Stimulated activated CD8-positive, alpha-beta memory T cell treated with anti-CD3 and anti-CD28 coated beads, Interleukin-4, amount 100 ng/mL, for 48 hours (primary cell): ENCODE measurements at places on chromosomes 3 and 15.

DNA sequence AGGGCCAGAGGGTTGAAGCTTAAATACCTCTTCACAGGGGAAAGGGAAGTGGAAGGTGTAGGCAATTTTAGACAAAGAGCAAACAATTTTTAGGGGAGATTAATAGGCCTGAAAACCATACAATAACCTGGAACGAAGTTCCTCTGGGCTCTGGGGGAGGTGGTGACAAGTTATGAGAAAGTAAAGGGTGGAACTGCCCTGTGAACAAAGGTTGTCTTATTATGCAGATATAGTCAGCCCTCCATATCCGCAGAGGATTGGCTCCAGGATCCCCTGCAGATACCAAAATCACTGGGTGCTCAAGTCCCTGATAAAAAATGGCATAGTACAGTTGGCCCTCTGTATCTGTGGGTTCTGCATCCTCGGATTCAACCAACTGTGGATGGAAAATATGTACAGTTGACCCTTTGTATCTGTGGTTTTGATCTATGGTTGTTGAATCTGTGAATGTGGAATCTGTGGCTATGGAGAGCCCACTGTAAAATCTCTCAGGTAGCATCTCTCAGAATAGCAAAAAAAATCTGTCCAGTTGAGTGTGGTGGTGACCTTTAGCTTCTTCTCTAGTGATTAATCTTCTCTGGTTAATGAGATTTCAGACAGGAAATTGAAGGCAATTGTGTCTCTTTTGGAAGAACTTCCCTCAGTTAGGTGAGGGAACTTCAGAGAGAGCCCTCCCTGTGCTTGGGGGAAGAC lies 40.2 kb downstream of the CLEC3B start:
- no peak for DNase-seq

GRCh38 chr3:107598926-107599771 lies 76.4 kb downstream of the BBX start:
- DNase-seq = peak; percentile 59

GRCh38 chr15:95263751-95264150 lies 1032.4 kb downstream of the MCTP2 start:
- DNase-seq = no peak

DNA sequence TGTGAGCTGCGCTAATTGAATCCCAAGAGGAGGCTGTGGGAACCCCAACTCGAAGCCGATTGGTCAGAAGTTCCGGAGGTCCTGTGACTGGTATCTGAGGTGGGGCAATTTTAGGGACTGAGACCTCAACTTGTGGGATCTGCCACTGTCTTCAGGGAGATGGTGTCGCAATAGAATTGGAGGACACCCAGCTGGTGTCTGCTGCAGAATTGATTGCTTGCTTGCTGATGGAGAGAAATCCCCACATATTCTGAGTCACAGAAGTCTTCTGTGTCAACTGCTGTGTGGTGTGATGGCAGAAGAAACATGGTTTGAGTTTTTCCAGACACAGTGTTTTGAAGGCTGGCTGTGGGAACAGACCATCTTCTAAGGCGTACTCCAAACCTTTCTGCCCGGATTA lies 99.7 kb upstream of the PLXNA1 start:
- DNase-seq = no peak

DNA sequence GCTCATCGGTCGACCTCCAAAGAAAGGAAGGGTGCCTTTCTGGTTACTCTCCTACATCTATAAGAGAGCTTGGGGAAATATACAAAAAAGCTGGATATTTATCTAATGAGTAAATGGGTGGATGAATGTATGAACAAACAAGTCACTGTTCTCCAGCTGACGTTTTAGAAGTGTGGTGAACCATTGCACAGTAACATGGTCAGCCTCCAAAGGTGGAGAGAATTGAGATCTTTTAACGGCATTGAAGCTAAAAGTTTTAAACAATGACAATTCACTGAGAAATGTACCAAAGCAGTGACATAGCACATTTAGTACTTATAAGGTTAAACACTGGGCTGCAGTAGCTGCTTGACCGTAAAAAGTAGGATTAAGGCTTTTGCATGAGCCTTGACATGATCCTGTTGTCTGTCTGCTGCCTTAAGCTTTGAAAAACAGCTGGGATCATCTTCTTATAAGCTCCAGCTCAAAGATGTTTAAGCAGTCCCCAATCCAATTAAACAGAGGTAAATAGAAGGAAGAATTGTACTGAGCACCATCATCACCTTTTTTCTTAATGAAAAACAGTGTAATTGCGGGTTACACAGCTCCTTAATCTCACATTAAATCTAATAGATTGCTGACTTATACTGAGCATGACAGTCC lies 222.9 kb downstream of the WDR72 start:
- DNase-seq = no peak

GRCh38 chr3:22045882-22046281 lies 294.9 kb upstream of the ZNF385D start:
- DNase-seq = no peak

GRCh38 chr3:29385046-29385830 lies 104.4 kb downstream of the RBMS3 start:
- DNase-seq = no peak

- no peak for DNase-seq
Observed at GRCh38 chr15:90031231-90031791, 30.2 kb downstream of the ZNF710 start.

- DNase-seq = no peak
Observed at GRCh38 chr15:58415636-58416035, 16.2 kb upstream of the LIPC start.

DNA sequence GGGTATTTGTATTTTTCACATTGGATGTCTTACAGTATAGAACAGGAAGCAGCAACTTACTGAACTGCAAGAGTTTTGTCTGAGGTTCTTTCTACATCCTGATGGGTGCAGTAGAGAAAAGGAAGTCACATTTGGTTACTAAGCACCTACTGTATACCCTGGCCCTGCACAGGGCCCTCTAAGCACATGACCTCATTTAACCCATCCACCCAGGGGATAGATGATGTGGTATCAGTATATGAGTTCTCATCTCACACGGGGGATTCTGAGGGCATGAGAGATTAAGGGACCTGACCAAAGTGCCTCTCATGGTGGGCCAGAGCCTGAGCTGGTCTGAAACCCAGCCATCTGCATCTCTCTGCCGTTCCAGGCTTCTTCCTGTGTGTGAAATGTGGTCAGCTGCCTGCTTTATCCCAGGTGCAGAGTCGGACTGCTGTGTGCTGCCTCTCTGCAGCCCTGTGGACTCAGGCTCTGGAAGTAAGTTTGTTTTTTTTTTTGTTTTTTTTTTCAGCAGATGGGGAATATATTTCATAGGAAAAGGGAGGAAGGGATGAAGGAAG lies 17.9 kb downstream of the SLC6A11 start:
- DNase-seq = no peak

- DNase-seq = peak; percentile 69
Observed at GRCh38 chr15:89179966-89180875, 41.2 kb downstream of the RLBP1 start.

GRCh38 chr15:73560501-73561117 lies 72.6 kb downstream of the NPTN start:
- no peak for DNase-seq
